Fibroblast of lung (primary cell): ENCODE measurements at places on chromosomes 5 and 9. TPM values are rescaled to one million over a fixed set of nuclear protein-coding genes. Genes with fewer than 3 reads are reported as not detected.

The CATSPER3 gene
- total RNA-seq, result under 0.01 and 0.17 TPM in 2 replicates

The NUTM2G gene
- total RNA-seq, result not detected in 2 replicates

The RASGRF2 gene
- 12.1 and 19.5 TPM in 2 replicates for total RNA-seq

The INSL6 gene
- total RNA-seq, result not detected in 2 replicates

The DRD1 gene
- 2.0 and 2.6 TPM in 2 replicates for total RNA-seq

The PPIC gene
- 65.7 and 70.1 TPM in 2 replicates for total RNA-seq

The ESM1 gene
- 1.5 and 1.8 TPM in 2 replicates for total RNA-seq

The FOXD4L3 gene
- total RNA-seq, result under 0.01 TPM in 1 of 2 replicates, not detected in the other

The STC2 gene
- total RNA-seq, result 110 and 299 TPM in 2 replicates

The TRIM14 gene
- total RNA-seq, result 4.4 and 8.6 TPM in 2 replicates

The TPPP gene
- total RNA-seq, result 0.17 and 0.26 TPM in 2 replicates

The TLX3 gene
- not detected in 2 replicates for total RNA-seq

The FAM169A gene
- total RNA-seq, result 0.51 and 1.2 TPM in 2 replicates

The TMEM215 gene
- not detected in 2 replicates for total RNA-seq

The BTNL9 gene
- total RNA-seq, result not detected in 2 replicates

The SPINK4 gene
- not detected in 2 replicates for total RNA-seq

The HRH2 gene
- total RNA-seq, result not detected in 2 replicates

The BNC2 gene
- total RNA-seq, result 34.7 and 36.2 TPM in 2 replicates

The TNFSF15 gene
- total RNA-seq, result 0.26 and 0.33 TPM in 2 replicates

The LCN12 gene
- 0.17 TPM in 1 of 2 replicates, not detected in the other for total RNA-seq

The ALDH1A1 gene
- total RNA-seq, result 45.2 and 46.1 TPM in 2 replicates

The PCDHA9 gene
- total RNA-seq, result 0.26 and 0.33 TPM in 2 replicates

The TRPM3 gene
- 0.50 and 0.51 TPM in 2 replicates for total RNA-seq

The NR3C1 gene
- total RNA-seq, result 101 and 126 TPM in 2 replicates

The SLC27A6 gene
- 0.17 and 0.26 TPM in 2 replicates for total RNA-seq

The NOXA1 gene
- total RNA-seq, result 0.66 and 0.77 TPM in 2 replicates

The KLHL3 gene
- 1.5 and 2.3 TPM in 2 replicates for total RNA-seq

The CMYA5 gene
- total RNA-seq, result 4.1 and 7.8 TPM in 2 replicates

The ECSCR gene
- not detected in 2 replicates for total RNA-seq

The GRXCR2 gene
- not detected in 2 replicates for total RNA-seq

The DMGDH gene
- total RNA-seq, result 7.7 and 7.9 TPM in 2 replicates

The ADAMTS16 gene
- total RNA-seq, result under 0.01 and 0.17 TPM in 2 replicates

The LCN9 gene
- not detected in 2 replicates for total RNA-seq

The PRSS3 gene
- 0.26 and 0.33 TPM in 2 replicates for total RNA-seq

The TXNDC8 gene
- not detected in 2 replicates for total RNA-seq

The TUSC1 gene
- total RNA-seq, result 7.9 and 10.5 TPM in 2 replicates

The GNE gene
- 22.9 and 31.2 TPM in 2 replicates for total RNA-seq

The SLC34A1 gene
- total RNA-seq, result not detected in 2 replicates

The CCDC192 gene
- total RNA-seq, result not detected in 2 replicates

The CYLC2 gene
- total RNA-seq, result not detected in 2 replicates

The SLC36A1 gene
- 3.9 and 4.6 TPM in 2 replicates for total RNA-seq

The PAEP gene
- not detected in 2 replicates for total RNA-seq

The SPATA31D4 gene
- not detected in 2 replicates for total RNA-seq

The SPRY4 gene
- 4.5 and 4.9 TPM in 2 replicates for total RNA-seq

The INSYN2B gene
- total RNA-seq, result 2.8 and 3.6 TPM in 2 replicates
